ENCODE measurements at places on chromosomes 3 and 15. TPM values are rescaled to one million over a fixed set of nuclear protein-coding genes. Genes with fewer than 3 reads are reported as not detected.

- H3K4me1 ChIP-seq: no peaks in the 10 kb centered on the region
- DNase-seq: peak; percentile 60
- no peaks in the 10 kb centered on the region for H3K36me3 ChIP-seq
Measured at GRCh38 chr3:46668591-46668990, 24.9 kb downstream of the ALS2CL start.

DNA sequence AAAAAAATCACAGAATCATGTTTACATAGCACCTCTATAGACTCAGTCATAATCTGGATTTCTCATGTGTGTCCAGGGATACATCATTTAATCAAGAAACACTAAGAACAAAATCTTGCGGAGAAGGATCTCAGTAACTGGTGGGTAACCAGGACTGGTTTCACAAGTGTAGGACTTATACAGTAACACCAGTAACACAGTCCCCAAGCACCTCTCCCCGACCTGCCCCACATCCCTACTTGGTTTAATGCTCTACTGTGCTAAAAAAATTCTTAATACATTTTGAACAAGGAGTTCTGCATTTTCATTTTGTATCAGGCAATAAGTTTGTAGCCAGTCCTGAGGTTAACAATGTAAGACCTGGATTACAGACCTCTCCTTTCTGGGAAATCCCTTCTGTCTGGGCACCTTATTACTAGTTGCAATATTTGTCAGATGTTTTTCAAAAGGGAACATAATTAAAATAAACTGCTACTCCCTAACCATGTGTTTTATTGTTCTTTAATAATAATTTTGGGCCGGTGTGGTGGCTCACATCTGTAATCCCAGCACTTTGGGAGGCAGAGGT is 57.6 kb upstream of the BBX start:
- no peaks in the 10 kb centered on the region for H3K27me3 ChIP-seq
- no peak overlapping the region for H3K4me3 ChIP-seq
- H3K4me1 ChIP-seq: no peaks in the 10 kb centered on the region
- no peak for DNase-seq
- no peaks in the 10 kb centered on the region for H3K36me3 ChIP-seq

DNA sequence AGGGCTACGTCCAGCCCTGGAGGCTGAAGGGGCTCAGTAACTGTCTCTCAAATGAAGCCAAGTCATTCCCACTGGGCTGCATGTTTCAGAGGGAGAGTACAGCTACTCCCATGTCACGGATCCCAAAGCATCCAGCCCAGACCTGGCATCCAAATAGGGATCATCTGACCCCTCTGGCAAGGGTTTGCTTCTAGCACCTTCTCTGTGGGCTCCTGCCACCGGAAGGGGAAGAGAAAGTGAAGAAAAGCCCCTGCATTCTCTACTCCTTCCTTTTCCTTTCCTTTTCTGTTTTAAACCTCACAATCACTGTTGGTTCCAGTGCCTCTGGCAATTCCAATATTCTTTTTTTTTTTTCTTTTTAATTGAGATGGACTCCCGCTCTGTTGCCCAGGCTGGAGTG is 64.5 kb upstream of the CTSH start:
- H3K4me1 ChIP-seq: no peaks in the 10 kb centered on the region
- H3K36me3 ChIP-seq: no peaks in the 10 kb centered on the region
- no peaks in the 10 kb centered on the region for H3K27me3 ChIP-seq
- H3K27ac ChIP-seq: no peak overlapping the region
- no peak for DNase-seq

- H3K27me3 ChIP-seq: no peaks in the 10 kb centered on the region
- H3K4me1 ChIP-seq: no peaks in the 10 kb centered on the region
- no peaks in the 10 kb centered on the region for H3K36me3 ChIP-seq
- DNase-seq: peak; percentile 55
Measured at GRCh38 chr3:126551839-126552687, 6.7 kb downstream of the C3orf22 start.

DNA sequence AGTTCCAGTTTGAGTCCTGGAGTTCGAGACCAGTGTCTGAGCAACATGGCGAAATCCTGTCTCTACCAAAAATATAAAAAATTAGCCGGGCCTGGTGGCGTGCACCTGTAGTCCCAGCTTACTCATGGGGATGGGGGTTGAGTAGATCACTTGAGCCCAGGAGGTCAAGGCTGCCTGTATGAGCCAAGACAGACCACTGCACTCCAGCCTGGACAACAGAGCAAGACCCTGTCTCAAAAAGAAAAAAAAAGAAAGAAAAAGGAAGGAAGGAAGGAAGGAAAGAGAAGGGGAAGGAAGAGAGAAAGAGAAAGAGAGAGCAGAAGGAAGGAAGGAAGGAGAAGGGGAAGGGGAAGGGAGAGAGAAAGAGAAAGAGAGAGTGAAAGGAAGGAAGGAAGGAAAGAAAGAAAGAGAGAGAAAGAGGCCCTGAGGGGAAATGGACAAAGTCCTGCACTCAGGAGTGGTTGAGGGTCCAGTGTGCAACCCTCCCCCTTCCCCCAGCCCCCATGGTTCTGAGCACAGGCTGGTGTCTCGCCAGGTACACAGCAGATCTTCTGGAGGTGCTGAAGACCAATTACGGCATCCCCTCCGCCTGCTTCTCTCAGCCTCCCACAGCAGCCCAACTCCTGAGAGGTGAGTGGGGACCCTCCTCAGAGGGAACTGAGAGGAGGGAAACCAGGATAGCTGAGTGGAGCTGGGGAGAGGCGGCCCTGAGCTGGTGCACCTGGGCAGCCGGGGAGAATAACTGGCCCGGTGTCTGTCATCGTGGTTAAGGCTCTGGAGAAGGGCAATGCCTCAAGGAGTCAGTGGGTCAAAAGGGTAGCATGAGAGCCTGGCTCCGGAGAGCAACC is 1.2 kb downstream of the SLC51A start:
- H3K27me3 ChIP-seq: no peaks in the 10 kb centered on the region
- no peak for DNase-seq
- no peaks in the 10 kb centered on the region for H3K36me3 ChIP-seq
- H3K27ac ChIP-seq: no peak overlapping the region
- H3K4me3 ChIP-seq: no peak overlapping the region

- DNase-seq: no peak
- no peaks in the 10 kb centered on the region for H3K4me1 ChIP-seq
- H3K36me3 ChIP-seq: no peaks in the 10 kb centered on the region
Measured at GRCh38 chr3:165919284-165919683, 82.1 kb upstream of the BCHE start.

The ROPN1 gene
- not detected for total RNA-seq

Data from aorta (tissue), 5 donors.